Sciatic nerve (tissue), 2 donors: ENCODE measurements at places on chromosomes 1 and 21.
A peak's percentile ranks its signal among the peaks of the same experiment; 100 is the strongest.

DNA sequence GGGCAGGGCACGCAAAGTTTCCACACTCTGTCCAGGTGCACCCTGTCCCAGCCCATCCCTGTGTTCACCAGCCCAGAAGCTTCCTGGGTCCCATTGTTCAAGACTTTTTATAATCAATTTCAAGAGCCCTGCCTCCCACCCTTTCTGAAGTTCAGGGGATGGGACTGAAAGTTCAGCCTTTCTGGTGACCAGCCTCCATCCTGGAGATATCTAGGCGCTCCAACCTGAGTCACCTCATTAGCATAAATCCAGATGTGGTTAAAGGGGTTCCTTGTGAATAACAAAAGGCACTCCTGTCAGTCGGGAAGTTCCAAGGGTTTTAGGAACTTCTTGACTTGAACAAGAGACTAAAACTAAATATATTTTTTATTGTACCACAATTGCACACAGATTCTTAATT is 48.4 kb upstream of the RAP1A start:
- no peak for DNase-seq

- no peak for DNase-seq
Measured at GRCh38 chr21:25911730-25912401, 177.1 kb downstream of the GABPA start.

DNA sequence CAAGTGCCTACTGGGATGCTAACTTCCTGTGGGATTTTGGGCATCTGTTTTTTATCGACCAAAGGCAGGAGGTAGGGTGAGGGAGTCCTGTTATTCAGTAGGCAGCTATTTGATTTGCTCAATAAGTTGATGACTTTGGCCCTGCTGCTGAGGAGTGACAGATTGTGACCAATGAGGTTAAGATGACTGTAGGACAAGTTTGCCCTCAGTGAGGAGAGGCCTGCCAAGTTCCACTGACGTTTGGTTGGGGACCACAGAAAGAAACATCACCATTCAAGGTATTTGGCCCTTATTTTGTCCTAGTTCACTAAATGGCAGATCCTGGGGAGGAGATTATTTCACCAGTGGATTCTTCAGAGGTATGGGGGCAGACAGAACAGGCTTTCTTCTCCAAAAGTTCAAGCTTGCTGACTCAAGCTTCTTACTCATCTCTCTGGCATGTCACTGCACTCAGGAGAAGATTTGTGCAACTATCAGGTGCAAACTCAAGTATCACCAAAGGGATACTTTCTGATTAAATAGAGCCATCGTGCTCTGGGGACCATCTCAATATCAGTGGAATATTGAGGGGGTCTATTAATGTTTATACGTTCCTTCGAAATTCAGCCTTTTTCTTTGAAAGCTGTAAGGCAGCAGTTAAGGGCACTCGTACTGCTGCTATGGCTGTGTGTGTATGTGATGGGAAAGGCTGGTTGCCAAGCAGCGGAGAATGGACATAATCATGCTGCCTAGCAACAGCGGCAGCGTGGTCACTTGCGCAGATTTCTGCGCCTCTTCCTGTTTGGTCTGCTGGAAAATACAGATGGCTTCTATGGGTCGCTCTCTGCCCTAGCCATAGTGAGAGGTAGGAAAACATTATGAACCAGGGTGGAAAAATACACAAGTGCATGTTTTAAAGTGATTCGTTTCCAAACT is 78.7 kb downstream of the PBX1 start:
- no peak for DNase-seq

DNA sequence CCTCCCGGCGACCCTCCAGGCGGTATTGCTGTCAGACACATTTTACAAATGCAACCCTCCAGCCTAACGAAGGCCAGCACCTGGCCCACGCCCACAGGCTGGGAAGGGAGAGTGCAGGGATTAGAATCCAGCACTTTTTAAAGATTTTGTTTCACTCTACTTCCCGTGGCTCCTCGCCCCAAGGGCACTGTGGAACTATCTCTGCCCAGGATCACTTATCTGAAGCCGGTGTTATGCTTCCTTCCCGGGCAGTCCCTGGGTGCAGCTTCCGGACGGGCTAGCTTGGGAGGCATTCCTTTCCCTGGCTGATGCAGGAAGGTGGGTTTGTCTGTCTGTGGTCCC is 35.8 kb downstream of the CCN1 start:
- DNase-seq, result no peak

DNA sequence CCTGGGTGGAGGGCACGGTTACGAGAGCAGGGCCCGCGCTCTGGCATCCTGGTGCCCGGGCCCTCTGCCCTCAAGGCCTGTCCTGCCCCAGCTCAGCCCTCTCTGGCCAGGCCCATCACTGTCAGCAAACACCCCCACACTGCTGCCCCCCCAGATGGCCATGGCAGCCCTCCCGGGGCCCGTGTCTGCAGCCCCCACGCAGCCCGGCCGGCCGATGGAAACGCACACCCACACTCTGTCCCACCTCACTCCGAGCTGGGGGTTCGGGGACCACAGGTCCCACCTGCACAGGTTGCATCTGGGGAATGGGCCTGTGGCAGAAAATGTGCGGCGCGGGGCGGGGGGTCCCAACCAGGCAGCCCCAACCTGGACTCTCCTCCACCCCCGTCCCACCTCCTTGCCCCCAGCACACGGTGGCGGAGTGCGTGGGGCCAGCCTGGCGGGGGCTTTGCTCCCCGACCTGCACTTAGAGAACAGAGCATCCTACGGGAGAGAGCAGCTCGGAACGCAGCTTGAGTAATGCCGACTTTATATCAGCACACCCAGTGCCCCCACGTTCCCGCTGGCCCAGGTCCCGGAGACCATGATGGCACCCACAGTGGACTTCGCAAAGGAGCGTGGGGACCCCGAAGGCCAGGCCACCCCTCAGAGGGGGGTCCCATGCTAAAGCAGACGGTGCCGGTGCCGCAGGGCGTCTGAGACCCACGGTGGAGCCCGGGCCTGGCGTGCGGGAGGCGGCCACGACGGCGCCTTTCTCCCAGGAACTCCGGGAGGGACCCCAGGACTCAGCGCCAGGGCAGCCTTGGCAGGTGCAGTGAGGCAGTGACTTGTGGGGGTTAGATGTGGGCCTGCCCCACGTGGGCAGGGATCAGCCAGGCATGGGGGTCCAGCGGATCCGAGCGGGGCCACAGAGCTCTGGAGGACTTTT is 7.5 kb upstream of the RNF223 start:
- DNase-seq, result no peak

DNA sequence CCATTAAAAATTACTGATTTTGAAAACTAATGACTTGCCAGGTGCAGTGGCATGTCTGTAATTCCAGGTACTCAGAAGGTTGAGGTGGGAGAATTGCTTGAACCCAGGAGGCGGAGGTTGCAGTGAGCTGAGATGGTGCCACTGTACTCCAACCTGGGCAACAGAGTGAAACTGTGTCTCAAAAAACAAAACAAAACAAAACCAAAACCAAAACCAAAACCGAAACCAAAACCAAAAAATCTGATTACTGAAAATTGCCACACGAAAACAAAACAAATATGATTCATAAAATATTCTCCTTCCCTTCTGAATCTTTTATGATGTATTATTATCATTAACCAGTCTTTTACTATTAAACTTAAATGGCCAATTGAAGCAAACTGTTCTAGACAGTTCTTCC is 74.1 kb downstream of the SERINC2 start:
- DNase-seq, result no peak

GRCh38 chr1:67522001-67522441 is 91.8 kb upstream of the SERBP1 start:
- no peak for DNase-seq

DNA sequence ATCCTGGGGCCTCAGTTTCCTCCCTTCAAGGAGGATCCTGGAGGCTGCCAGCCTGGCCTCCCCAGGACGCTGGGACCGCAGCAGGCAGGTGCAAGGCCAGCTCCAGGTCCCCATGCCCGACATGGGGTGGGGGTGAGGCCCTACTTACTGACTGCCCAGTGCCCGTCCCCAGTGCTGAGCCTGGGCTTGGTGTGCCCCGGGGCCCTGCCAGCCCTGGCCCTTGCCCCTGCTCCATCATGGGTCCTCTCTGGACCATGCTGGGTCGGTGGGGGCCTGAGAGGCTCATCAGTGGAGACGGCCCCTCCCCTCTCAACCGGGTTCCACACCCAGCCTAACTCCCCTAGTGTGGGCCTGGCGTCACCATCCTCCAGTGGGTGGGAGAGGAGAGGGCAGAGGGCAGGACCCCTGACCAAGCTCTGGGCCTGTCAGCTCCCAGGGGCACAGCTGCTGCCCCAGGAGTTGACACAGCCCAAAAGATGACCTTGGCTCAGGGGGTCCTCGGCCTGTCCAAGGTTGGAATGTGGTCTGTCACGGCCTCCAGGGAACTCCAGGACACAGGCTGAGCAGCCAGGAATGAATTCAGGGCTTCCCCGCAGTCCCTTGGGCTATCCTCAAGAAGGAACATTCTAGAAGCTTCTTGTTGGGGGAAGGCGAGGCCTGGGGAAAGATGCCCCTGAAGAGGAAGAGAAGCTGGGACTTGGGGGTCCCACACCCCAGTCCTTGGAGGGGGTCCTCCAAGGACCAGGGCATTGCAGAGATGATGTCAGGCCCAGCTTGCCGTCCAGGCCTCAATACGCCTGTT is 17.6 kb upstream of the ARF1 start:
- no peak for DNase-seq

- DNase-seq, result peak; percentile 31
Measured at GRCh38 chr1:41355356-41355755, 5.9 kb upstream of the FOXO6 start.

DNA sequence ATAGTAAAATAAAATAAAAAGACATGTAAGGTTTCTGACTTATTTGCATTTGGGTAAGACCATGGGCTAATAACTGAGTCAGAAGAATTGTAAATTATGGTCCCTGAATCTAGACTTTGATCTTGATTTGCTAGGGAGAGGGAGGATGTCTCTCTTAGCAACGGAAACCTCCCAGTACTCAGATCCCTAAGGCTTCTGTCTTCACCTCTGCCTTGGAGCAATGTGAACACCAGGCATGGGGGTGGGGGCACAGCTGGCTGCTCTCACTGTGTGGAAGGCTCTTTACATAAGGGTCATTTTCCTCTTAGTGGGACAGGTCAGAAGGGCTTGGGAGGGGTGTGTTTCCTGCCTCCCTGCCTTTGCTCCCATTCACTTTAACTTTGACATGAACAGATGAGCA is 17.0 kb upstream of the TMEM54 start:
- no peak for DNase-seq

- DNase-seq, result peak; percentile 32
Measured at GRCh38 chr1:11533790-11534787, 55.1 kb downstream of the DISP3 start.

DNA sequence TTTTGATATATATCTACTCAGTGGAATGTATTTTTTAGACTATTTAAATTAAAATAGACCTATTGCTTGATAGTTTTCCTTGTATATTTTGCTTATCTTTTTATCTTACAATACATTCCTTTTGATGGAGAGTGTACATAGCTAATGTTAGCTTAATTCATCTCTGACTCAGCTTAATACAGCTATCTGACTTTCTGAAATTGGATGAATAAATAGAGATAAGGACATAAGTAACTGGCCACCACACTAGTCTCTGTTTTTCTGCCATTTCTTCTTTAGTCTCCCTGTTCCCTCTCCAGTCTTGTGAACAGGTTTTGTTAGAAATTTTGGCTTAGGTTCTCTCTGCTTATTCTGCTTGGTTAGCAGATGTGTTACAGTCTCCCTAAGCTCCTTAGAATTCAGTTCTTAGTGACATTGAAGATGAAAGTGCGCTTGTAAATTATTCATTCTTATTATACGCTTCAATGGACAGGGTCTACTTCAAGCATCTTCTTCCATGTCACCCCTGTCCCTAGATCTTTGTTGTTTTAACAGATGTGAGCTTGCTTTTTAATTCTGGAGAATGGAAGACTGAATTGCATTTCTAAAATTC is 59.6 kb downstream of the XPR1 start:
- no peak for DNase-seq

GRCh38 chr1:206678490-206678889 is 6.2 kb upstream of the MAPKAPK2 start:
- no peak for DNase-seq

GRCh38 chr1:110390096-110390495 is 730 bp downstream of the SLC16A4 start:
- peak; percentile 64 for DNase-seq

GRCh38 chr1:59645893-59646292 is 168.9 kb upstream of the HOOK1 start:
- no peak for DNase-seq

GRCh38 chr1:94094469-94095111 is 26.4 kb downstream of the ABCA4 start:
- peak; percentile 82 for DNase-seq

DNA sequence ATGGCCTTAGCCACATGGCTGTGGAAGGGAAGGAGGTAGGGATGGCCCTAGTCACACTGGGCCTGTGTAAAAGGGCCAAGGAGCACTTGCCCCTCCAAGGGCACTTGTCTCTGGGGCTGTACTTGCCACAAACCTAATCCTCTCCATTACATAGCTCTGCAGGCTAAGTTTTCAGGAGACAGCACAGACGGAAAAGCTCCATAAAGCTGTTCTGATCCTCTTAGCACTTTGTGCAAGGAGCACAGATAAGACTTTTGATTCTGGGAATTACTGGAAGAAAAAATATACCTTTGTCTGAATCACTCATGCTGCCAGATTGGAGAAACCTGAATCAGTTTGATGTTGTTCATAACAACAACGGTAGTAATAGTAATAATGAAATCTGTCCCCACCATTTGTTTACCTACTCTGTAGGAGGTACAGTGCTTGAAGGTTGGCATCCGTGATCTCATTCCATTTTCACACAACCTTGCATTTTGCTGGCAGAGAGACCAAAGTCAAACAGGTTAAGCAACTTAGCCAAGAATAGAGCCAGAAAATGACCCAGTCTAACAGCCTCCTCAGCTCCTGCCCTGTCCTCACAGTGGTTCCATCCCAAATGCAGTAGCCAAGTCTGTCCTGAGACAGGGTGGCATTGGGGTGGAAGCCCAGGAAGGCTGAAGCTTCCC is 207.1 kb downstream of the ROR1 start:
- no peak for DNase-seq

GRCh38 chr1:9561429-9561828 is 22.2 kb downstream of the SLC25A33 start:
- no peak for DNase-seq

- DNase-seq, result no peak
Measured at GRCh38 chr1:156106624-156107488, 7.7 kb upstream of the LMNA start.

DNA sequence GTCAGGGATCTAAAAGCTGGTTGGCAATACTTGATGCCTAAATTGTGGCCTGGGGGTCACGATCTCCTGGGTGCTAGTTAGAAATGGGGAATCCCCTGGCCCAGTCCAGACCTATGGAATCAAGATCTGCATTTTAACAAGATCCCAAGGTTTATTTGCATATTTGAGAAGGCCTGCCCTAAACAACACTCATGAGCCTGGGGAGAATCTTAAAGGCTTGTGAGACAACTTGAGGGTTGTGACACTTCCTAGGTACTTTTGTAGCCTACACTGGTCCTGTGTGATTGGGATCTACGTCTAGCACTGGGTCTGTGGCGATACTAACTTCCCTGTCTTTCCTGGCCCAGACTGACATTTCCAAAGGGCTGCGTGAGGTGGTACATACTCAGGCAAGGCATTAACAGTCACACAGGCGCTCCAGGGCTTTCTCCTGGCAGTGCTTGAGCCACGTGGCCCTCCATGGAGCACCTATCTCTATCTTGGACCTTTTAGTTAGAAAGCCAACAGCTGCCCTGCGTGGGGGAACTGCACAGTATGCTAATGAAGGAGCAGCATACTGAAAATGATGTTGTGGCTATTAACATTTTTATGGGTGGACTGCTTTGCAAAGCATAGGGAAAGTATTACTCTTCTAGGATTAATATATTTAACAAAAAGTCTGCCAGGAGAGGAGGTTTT is 263.1 kb downstream of the ST6GALNAC3 start:
- DNase-seq, result no peak
